Left renal pelvis (tissue), 4 donors: ENCODE measurements at places on chromosomes 2 and 18.

DNA sequence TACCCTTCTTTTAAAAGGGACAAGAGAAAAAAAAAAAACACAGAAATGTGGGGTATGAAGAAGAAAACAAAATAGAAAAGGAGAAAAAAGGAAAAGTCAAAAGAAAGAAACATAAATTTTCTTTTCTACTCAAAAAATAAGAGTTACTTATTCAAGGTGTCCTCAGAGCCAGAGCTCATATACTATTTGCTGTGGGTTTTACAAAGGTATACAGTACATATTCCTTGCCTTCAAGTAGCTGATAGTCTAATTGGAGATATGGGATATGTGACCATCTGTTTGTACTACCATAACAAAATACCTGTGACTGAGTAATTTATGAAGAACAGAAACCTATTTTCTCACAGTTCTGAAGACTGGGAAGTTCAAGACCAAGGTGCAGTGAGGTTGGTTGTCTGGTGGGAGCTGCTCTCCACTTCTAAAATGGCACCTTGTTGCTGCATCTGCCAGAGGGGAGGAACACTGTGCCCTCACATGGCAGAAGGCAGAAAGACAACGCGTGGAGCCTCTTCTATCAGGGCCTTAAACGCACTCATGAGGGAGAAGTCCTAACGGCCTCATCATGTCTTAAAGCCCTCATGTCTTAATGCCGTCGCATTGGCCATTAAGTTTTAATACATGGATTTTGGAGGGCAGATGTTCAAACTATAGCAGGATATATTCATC, 33.9 kb downstream of the NBAS start:
- no peak for DNase-seq

GRCh38 chr2:624096-624495, 53.1 kb downstream of the TMEM18 start:
- no peak for DNase-seq

GRCh38 chr18:68893354-68893753, 95.5 kb downstream of the CCDC102B start:
- no peak for DNase-seq

DNA sequence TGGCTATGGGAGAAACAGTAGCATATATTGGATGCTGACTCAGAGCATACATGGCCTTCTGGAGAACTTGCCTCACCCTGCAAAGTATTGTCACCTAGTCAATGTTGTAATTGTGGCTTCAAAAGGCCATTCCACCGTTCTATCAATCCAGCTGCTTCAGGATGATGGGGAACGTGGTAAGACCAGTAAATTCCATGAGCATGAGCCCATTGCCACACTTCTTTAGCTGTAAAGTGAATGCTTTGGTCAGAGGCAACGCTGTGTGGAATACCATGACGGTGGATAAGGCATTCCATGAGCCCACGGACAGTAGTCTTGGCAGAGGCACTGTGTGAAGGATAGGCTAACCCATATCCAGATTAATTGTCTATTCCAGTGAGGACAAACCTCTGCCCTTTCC, 1300.1 kb upstream of the ACVR2A start:
- DNase-seq = no peak

DNA sequence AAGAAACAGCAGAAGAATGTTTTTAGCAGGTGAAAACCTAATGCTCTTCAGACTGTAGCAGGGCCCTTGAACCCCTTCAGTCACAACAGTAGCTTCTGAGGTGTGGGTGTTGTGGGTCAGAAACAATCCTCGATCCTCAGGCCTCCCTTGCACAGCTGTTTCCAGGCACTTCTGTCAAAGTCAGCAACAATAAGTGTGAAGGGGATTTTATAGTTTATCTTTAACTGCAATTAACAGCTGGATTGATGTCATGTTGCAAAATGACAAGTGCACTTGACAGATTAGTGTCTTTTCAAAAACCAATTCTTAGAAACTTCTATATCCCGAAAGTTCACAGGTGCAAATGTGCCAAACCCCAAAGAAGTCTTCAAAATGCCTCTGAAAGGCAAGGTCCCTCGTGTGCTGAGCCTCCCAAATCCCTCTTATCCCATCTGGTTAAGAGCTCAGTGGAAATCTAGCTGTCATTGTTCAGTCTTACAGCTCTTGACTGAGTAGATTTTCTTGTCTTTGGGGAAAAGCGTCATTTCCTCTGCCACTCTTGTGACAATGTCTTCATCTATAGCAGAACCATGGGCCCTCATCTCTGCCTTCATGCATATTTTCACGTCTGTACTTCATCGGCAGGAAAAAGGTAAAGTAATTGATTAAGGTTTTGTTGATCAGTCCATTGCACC, 29.6 kb downstream of the M1AP start:
- DNase-seq = no peak

GRCh38 chr2:181374781-181375675, 82.2 kb upstream of the ITGA4 start:
- no peak for DNase-seq

DNA sequence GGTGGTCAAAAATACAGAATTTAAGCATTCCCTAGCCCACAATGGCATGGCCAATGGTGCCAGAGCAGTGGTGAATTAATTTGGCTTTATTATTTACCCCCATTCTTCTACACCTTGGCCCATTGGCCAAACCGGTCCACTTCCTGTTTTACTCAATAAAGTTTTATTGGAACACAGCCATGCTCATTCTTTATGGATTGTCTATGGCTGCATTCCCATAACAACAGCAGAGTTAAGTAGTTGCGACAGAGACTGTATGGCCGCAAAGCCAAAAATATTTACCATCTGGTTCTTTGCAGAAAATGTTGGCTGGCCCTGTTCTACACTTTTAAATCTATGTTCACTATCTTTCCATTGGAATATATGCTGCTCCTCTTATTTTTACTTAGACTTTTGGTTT, 130.3 kb upstream of the CCDC68 start:
- DNase-seq = no peak
